ENCODE measurements at places on chromosomes 3 and 15. TPM values are rescaled to one million over a fixed set of nuclear protein-coding genes. Genes with fewer than 3 reads are reported as not detected.

Gene RGMA
- total RNA-seq = not detected

Gene VEPH1
- 85.5 TPM for total RNA-seq

Gene DPPA2
- total RNA-seq = not detected

Gene TMED3
- total RNA-seq = 119 TPM

Gene ANKRD28
- 82.4 TPM for total RNA-seq

Gene PTH1R
- not detected for total RNA-seq

Gene ASB14
- not detected for total RNA-seq

Gene IGSF10
- total RNA-seq = 0.59 TPM
